ENCODE measurements at places on chromosomes 4 and X. TPM values are rescaled to one million over a fixed set of nuclear protein-coding genes. Genes with fewer than 3 reads are reported as not detected.

The CTAG2 gene
- not detected for total RNA-seq

The BTC gene
- 5.6 TPM for total RNA-seq

The ZFP42 gene
- not detected for total RNA-seq

The CXCL11 gene
- total RNA-seq: not detected

The CLCN5 gene
- total RNA-seq: 13.5 TPM

The FOXR2 gene
- not detected for total RNA-seq

The XKRX gene
- total RNA-seq: 14.7 TPM

The CPZ gene
- total RNA-seq: 1.5 TPM

The BMPR1B gene
- total RNA-seq: 0.78 TPM

The SLC9A7 gene
- total RNA-seq: 5.9 TPM

The WWC2 gene
- 119 TPM for total RNA-seq

The TEC gene
- total RNA-seq: 14.2 TPM

The ZNF674 gene
- total RNA-seq: 3.9 TPM

The RPS6KA3 gene
- 24.6 TPM for total RNA-seq

The SPIN2A gene
- 0.20 TPM for total RNA-seq

The STS gene
- total RNA-seq: 8.7 TPM

The SMIM31 gene
- 1.7 TPM for total RNA-seq

The FAM9C gene
- total RNA-seq: not detected

The SPARCL1 gene
- total RNA-seq: 380 TPM

The CXXC4 gene
- total RNA-seq: 0.46 TPM

The SLC34A2 gene
- total RNA-seq: 1,564 TPM

The TBC1D9 gene
- total RNA-seq: 38.5 TPM

The CFAP99 gene
- 2.3 TPM for total RNA-seq

The FRMD7 gene
- total RNA-seq: not detected

The GC gene
- 2.5 TPM for total RNA-seq

The CTAG1B gene
- not detected for total RNA-seq

The GYG2 gene
- 3.7 TPM for total RNA-seq

The MTMR8 gene
- 4.2 TPM for total RNA-seq

The ZNF157 gene
- not detected for total RNA-seq

The CLDN2 gene
- total RNA-seq: not detected

The NPY2R gene
- total RNA-seq: not detected

The SLITRK2 gene
- total RNA-seq: 1.00 TPM

The RNF175 gene
- not detected for total RNA-seq

The LRPAP1 gene
- total RNA-seq: 250 TPM

The LDB2 gene
- total RNA-seq: 50.7 TPM

The MAPK10 gene
- total RNA-seq: 43.0 TPM

The RIPPLY1 gene
- total RNA-seq: not detected

The MTTP gene
- 0.22 TPM for total RNA-seq

The SLC16A2 gene
- 6.1 TPM for total RNA-seq

The CHST7 gene
- 8.1 TPM for total RNA-seq

The SMPX gene
- 2.4 TPM for total RNA-seq

The PROM1 gene
- 3.9 TPM for total RNA-seq

The ARL9 gene
- not detected for total RNA-seq

The TADA2B gene
- 28.3 TPM for total RNA-seq

The XAGE1B gene
- total RNA-seq: 0.54 TPM

The OTUD6A gene
- total RNA-seq: not detected

The HS3ST1 gene
- total RNA-seq: 3.4 TPM

The NOX1 gene
- total RNA-seq: not detected

The GAGE13 gene
- total RNA-seq: not detected

The TENM3 gene
- 1.0 TPM for total RNA-seq

The ART3 gene
- total RNA-seq: not detected

The MAGEB17 gene
- not detected for total RNA-seq

The MAGEE1 gene
- total RNA-seq: 2.4 TPM

The IGSF1 gene
- 0.39 TPM for total RNA-seq

The BTK gene
- total RNA-seq: 40.0 TPM

The TMEM165 gene
- 259 TPM for total RNA-seq
